ENCODE measurements at places on chromosomes 7 and 10. TPM values are rescaled to one million over a fixed set of nuclear protein-coding genes. Genes with fewer than 3 reads are reported as not detected.

DNA sequence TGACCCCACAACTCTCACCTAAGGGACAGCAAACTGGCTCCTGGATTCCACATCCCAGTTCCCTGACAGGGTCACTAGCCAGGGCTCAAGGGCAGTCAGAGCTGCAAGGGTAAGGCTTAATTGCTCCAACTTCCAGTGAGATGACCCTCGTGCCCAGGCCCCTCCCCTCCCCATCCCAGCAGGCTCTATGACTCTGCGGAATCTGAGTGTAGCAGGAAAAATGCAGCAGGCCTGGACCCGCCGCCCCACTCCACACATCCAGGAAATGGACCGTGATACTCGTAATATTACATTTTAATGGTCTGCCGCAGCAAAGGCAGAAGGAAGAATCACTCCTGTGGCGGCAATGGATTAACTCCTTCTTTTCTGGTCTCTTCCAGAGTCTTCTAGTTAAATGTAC lies 91.7 kb upstream of the CHST15 start:
- DNase-seq, result peak; percentile 32

DNA sequence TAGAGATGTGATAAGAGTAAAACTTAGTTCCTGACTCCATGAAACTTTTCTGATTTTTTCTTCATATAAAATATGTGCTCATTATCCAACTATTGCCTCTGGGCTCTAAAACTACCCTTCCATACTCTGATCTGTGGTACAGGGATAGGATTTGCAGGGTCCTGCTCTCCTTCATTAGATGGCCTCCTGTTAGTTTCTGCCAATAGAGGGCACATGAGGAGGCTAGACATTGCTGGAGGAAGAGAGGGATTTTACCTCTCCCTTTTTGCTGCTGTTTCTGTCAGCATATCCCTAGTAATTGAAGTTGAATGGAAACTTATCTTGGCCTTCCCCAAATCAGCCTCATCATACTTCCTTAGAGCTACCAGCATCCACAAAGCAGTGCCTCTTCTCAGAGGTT lies 269.4 kb downstream of the NXPH1 start:
- DNase-seq, result no peak

GRCh38 chr10:6052247-6053221 lies 9.6 kb downstream of the IL2RA start:
- DNase-seq, result no peak

DNA sequence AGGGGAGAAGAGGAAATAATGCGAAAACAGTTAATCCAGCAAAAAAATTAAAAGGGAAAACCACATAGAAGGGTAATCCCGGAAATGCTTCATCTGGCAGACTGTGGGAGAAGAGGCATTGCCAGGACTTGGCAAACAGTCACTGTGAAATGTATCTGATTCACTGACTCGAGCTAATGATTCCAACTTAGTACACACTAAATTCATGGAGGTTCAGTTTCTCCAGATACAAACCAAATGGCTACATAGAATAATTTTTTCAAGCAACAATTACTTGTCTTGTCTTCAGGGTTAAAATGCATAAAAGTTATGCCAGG lies 36.4 kb downstream of the GDI2 start:
- DNase-seq, result no peak

GRCh38 chr7:150479023-150479716 lies 28.7 kb downstream of the GIMAP8 start:
- no peak for DNase-seq

- no peak for DNase-seq
Measured at GRCh38 chr7:67692425-67692824, 695.8 kb downstream of the TYW1 start.

GRCh38 chr10:118311505-118311904 lies 30.6 kb downstream of the FAM204A start:
- no peak for DNase-seq

- no peak for DNase-seq
Measured at GRCh38 chr10:101330631-101331225, 23.2 kb upstream of the BTRC start.

GRCh38 chr7:106888204-106888603 lies 23.1 kb downstream of the PIK3CG start:
- DNase-seq, result no peak

- DNase-seq, result no peak
Measured at GRCh38 chr10:106872176-106872575, 292.3 kb downstream of the SORCS1 start.

- no peak for DNase-seq
Measured at GRCh38 chr7:8290645-8291308, 28.8 kb upstream of the ICA1 start.

DNA sequence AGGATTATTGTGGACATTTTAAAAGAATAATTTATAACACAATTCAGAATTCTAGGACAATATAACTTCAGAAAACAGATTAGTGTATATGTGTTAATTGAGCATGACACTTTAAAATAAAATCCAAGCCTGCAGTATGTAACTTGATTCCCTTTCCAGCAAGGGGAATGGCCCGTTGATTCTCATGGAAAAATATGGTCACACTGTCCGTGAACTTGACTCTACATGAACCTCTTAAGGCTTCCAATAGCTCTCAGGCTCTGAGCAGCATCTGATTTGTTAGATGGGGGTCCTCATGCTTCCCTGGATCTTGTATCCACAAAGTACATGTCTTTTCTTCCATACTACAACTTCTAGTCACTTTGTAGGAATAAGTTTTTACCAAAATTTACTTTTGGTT lies 85.5 kb upstream of the AKR1E2 start:
- DNase-seq, result no peak

DNA sequence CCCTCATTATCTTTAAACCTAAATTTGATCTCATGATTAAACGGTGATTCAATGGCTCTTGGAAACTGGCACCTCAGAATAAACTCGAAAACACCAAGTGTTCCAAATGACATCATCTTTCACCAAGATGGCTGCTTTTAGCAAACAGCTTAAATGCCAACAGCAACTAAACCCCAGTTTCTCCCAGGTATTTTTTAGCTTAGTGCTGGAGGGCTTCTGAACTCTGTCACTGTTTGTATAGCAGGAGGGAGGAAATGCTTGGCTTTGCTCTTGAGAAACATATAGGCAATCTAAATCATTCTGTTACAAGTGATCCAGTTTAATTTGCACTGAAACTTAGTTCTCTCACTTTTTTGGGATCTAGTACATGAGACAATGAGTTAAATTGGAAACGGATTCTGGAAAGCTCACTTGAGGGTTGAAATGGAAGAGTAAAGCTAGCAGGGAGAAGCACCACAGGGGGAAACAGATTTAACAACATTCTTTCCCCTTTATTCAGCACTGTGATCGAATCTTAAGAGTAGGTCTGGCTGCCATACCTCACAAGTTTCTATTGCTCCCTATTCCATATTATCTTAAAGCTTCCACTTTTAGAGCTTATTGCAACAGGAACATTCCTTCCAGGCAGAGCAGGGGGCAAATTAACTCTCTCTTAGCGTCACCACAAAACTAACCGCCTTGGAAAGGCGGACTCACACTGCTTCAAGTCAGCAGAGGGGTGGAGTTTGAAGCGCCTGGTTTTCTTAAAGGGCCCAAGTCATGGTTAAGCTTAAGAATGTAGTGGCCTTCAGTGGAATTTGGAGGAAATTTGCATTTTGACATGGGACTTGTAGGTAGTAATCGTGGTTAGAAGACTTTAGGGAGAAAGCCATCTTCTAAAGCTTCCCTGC lies 1.8 kb upstream of the CCDC6 start:
- DNase-seq, result peak; percentile 52

DNA sequence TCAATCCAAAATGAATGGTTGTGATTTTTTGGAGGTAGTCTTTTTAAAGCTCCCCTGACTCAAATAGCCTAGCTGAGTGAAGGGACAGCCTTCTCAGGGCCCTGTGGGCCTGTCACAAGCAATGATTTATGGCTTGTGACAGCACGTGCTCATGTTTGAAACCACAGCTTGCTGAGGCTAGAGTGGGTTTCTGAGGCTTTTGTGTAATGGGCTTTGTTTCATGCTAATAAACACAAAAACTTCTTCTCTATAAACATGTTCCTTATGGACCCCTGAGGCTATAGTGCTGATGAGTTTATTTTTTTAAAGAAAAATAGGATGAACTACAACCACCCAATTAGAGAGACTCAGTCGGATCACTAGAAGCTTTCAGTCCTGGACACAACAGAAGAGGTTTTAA lies 36.1 kb upstream of the BET1 start:
- DNase-seq, result no peak

GRCh38 chr10:88477343-88478085 lies 105.6 kb downstream of the RNLS start:
- DNase-seq, result no peak

DNA sequence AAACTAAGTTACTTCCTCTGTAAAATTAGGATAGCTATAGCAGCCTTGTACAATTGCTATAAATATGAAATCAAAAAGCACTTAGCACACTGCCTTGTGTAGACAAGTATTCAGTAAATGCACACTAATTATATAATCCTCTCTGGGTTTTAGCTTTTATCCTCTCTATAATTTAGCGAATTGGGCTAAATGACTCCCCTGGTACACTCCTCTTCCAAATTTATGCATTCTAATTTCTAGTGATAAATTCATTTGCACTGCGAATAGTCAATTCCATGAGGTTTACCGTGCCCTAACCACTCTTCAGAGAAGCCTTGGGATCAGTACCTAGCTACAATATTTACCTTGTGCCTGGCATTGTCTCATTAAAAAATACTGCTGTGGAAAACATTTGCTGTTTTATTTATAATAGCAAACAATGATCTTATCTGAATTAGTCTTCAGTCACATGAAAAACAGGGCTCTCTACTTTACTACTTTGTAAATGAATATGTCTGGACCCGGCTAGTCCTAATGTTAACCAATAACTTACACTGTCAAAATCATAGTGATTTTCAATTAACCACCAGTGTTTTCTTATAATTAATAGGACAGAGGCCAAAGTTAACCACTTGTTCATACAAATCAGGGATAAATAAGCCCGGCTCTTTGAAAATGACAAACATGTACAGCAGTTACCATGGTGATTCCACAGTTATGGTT lies 577.9 kb downstream of the IPMK start:
- no peak for DNase-seq

DNA sequence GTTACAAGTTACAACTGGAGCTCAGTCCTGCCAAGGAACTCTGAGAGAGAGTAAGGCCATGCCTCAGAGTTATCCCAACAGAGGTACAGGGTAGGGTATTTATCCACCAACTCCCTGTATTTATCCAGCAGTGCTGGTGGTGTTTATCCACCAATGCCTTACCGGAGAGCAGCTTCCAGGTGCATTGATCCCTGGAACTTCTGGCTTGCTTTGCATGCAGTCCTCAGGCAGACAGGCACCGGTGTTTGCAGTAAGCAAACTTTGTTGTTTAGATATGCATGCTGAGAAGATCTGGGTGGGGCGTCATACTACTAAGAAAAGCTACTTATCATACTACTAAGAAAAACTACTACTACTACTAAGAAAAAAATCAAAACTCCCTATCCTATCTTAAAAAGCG lies 92.4 kb downstream of the CYP26A1 start:
- DNase-seq, result no peak

- DNase-seq, result no peak
Measured at GRCh38 chr7:98872328-98872924, 2.6 kb upstream of the TMEM130 start.

- no peak for DNase-seq
Measured at GRCh38 chr7:42946627-42946950, 14.4 kb downstream of the MRPL32 start.

DNA sequence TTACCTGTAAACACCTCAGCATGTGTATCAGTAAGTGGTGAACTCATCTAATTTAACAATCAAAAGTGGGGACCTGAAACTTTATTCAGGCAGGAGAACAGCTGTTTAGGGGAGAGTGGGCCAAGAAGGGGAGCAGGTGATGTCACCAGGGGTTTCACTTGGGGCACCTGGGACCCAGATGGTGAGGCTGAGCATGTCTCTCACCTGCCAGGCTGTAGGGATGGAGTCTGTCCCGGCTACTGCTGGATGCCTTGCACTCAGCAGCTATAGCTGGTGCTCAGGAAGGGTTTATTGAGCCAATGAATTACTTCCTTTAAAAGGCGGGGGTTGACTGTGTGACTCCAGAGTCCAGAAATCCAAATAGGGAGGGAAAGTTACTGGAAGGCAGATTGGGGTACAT lies 23.0 kb downstream of the CDH23 start:
- DNase-seq, result no peak

GRCh38 chr7:51238981-51239495 lies 77.6 kb downstream of the COBL start:
- DNase-seq, result no peak

- no peak for DNase-seq
Measured at GRCh38 chr10:105834261-105835059, 1193.4 kb downstream of the SORCS3 start.

GRCh38 chr10:22372917-22373316 lies 27.6 kb downstream of the SPAG6 start:
- no peak for DNase-seq

- DNase-seq, result no peak
Measured at GRCh38 chr7:70301673-70302185, 703.5 kb downstream of the AUTS2 start.

- no peak for DNase-seq
Measured at GRCh38 chr10:33211106-33211878, 123.2 kb downstream of the NRP1 start.

DNA sequence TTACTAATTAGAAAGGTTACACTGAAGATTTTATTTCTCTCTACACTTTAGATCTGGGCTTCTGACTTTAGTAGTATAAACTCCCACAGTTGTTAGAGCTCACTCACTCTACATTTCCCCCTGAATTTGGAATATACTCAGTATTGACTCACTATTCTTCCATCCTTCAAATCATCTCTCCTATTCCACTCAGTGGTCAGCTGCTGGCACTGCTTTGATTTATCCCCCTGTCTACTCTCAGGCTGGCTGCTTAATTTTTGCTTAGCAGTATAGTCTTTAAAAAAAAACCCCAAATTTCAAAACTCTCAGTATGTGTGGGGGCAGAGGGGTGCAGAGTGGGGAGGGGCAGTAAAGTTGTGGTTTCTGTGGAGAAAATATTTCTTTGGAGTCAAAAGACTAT lies 68.9 kb downstream of the CDK6 start:
- DNase-seq, result no peak

OAT gene
- 95.5 TPM for polyA plus RNA-seq

MSRB2 gene
- polyA plus RNA-seq, result 35.4 TPM

DDX56 gene
- polyA plus RNA-seq, result 44.6 TPM

ZNF503 gene
- polyA plus RNA-seq, result 31.1 TPM

MCM10 gene
- 0.14 TPM for polyA plus RNA-seq

RBP3 gene
- polyA plus RNA-seq, result not detected

GATA3 gene
- 17.9 TPM for polyA plus RNA-seq

GPC2 gene
- polyA plus RNA-seq, result 0.80 TPM

PON1 gene
- 0.13 TPM for polyA plus RNA-seq

NYAP1 gene
- 1.5 TPM for polyA plus RNA-seq

MKX gene
- polyA plus RNA-seq, result 7.7 TPM

TLL2 gene
- 0.22 TPM for polyA plus RNA-seq

AKR1C4 gene
- polyA plus RNA-seq, result 0.09 TPM

ITGA8 gene
- 34.0 TPM for polyA plus RNA-seq

OIT3 gene
- 0.08 TPM for polyA plus RNA-seq

Data from urinary bladder (tissue), 4 donors.